Nephron progenitor cell (in vitro differentiated cells): ENCODE measurements at places on chromosomes 11 and 22.
A peak's percentile ranks its signal among the peaks of the same experiment; 100 is the strongest.

DNA sequence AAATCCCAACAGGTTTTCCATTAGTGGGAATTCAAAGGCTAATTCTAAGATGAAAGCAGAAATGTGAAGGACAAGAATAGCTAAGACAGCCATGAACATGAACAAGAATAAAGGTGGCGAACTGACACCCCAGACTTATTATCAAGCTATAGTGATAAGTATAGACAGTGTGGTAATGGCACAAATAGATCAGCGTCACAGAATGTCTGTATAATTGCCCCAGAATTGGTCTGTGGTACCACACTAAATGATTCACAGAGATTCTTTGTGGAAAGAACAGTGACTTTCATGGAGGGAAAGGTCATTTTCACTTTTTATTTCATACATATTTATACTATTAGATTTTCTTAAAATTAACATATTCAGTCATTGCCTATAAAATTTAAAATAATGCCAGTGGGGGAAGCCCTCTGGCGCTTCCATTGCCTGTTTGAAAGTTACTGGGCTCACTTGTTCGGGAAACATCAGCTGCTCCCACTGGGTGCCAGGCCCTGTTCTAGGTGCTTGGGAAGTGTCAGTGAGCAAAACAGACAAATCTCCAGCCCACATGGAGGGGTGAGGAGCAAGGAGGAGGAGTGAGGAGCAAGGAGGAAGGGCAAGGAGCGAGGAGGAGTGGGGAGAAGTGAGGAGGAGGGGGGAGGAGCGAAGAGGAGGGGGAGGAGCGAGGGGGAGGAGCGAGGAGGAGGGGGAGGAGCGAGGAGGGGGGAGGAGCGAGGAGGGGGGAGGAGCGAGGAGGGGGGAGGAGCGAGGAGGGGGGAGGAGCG lies 11.3 kb upstream of the NLRP6 start:
- DNase-seq: no peak
- H3K27ac ChIP-seq: no peak overlapping the region
- H3K27me3 ChIP-seq: peaks cover 18% of the 10 kb centered on the region
- H3K4me1 ChIP-seq: peaks cover 27% of the 10 kb centered on the region

- H3K36me3 ChIP-seq: no peaks in the 10 kb centered on the region
- H3K4me3 ChIP-seq: no peak overlapping the region
- H3K4me1 ChIP-seq: no peaks in the 10 kb centered on the region
- DNase-seq: no peak
- no peak overlapping the region for H3K27ac ChIP-seq
- H3K27me3 ChIP-seq: no peaks in the 10 kb centered on the region
Measured at GRCh38 chr22:17096071-17096470, 11.3 kb downstream of the IL17RA start.

- H3K27ac ChIP-seq: no peak overlapping the region
- DNase-seq: no peak
- peaks cover 9% of the 10 kb centered on the region for H3K36me3 ChIP-seq
- peaks cover 5% of the 10 kb centered on the region for H3K27me3 ChIP-seq
- H3K4me1 ChIP-seq: peaks cover 92% of the 10 kb centered on the region
- H3K4me3 ChIP-seq: no peak overlapping the region
Measured at GRCh38 chr11:114075344-114075610, 15.8 kb downstream of the ZBTB16 start.

DNA sequence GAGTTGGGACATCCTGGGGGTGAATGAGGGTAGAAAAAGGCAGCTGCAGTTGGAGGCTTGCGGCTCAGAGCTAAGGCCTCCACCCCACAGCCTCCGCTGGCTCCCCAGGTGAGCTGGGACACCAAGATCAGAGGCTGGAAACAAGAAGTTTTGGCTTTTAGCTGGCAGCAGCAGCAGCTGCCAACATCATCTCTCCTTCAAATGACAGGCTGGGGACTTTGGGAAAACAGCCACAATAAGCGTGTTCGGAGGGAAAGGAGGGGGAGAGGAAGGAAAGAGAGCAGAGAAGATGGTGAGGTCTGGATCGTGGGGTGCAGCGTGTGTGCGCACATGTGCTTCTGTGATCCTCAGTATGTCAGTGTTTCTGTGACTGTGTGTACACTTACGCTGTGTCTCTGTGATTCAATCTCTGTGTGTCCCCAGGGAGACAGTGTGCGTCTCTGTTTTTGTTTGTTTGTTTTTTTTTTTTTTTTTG lies 62.0 kb upstream of the RASD2 start:
- peaks cover 79% of the 10 kb centered on the region for H3K4me1 ChIP-seq
- peak overlapping the region; percentile 98 for H3K27ac ChIP-seq
- H3K36me3 ChIP-seq: no peaks in the 10 kb centered on the region

DNA sequence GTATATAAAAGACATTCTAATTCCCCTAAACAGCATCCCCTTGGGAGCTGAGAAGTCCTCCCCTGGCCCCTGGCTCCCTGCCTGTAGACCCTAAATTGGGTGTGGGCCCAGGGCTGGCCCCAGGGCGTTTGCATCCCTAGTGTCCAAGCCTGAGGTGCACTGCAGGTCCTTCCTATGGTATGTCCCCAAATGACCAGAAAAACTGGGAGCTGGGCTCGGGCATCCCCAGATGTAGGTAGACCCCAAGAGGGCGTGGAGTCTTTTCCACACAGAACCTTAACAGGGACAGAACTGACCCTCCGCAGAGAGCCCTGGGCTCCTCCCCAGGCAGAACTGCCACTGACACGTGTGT lies 782 bp upstream of the OSBPL5 start:
- peak overlapping the region; percentile 83 for H3K4me3 ChIP-seq
- H3K36me3 ChIP-seq: no peaks in the 10 kb centered on the region
- DNase-seq: no peak
- no peak overlapping the region for H3K27ac ChIP-seq
- H3K27me3 ChIP-seq: peaks cover 11% of the 10 kb centered on the region

- H3K4me1 ChIP-seq: peaks cover 36% of the 10 kb centered on the region
- no peak for DNase-seq
- H3K27ac ChIP-seq: no peak overlapping the region
- H3K36me3 ChIP-seq: no peaks in the 10 kb centered on the region
- no peak overlapping the region for H3K4me3 ChIP-seq
Measured at GRCh38 chr11:122755409-122755808, 82.9 kb upstream of the CRTAM start.

- no peak overlapping the region for H3K27ac ChIP-seq
- peaks cover 77% of the 10 kb centered on the region for H3K27me3 ChIP-seq
- peaks cover 18% of the 10 kb centered on the region for H3K4me1 ChIP-seq
- peaks cover 13% of the 10 kb centered on the region for H3K36me3 ChIP-seq
- no peak overlapping the region for H3K4me3 ChIP-seq
Measured at GRCh38 chr22:19716041-19716828, 1.9 kb downstream of the SEPTIN5 start.

DNA sequence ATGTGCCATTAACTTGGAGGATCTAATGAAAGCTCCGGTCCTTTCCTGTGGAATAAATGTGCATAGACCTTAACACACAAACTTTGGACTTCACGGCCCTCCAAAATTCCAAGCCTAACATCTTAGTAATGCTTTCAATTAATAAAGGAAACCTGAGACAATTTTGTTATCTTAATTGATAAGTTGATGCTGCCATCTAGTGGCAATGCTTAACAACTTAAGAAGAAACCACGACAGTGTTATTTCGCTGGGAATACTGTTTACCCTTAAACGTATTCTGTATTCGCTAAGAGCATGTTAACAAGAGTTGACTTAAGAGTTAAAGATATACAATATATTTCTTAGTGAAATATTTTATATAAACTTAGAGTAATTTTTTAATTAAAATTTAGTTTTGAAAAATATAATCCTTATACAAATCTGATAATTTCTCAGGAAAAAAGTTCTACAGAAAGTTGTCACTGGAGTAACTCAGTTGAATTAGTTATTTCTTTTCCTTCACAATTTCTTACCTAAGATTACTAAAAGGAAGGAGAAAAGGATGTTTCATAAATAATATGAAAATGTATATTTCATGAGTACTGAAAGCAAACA lies 35.0 kb upstream of the OR9G4 start:
- no peaks in the 10 kb centered on the region for H3K27me3 ChIP-seq
- H3K27ac ChIP-seq: no peak overlapping the region
- peak; percentile 3 for DNase-seq
- no peaks in the 10 kb centered on the region for H3K36me3 ChIP-seq

DNA sequence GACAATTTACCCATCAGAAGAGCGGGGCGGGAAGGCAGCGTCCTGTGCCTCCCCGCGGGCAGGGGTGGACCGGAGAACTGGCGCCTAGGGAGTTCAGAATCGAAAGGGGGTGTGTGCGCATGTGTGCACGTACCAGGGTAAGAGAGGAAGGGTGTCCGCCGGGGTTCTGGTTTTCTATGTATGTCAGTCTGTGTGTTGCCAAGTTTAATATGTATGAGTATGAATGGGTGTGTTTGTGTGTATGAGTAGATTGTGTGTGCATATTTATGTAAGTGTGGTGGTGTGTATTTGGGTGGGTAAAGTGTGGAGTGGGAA lies 2.0 kb downstream of the KCNC1 start:
- peaks cover 32% of the 10 kb centered on the region for H3K4me1 ChIP-seq
- peak overlapping the region; percentile 1 for H3K27ac ChIP-seq
- H3K27me3 ChIP-seq: peaks cover 61% of the 10 kb centered on the region
- DNase-seq: no peak

GRCh38 chr11:83467837-83468236 lies 181.7 kb upstream of the CCDC90B start:
- no peak overlapping the region for H3K4me3 ChIP-seq
- H3K27ac ChIP-seq: no peak overlapping the region
- H3K4me1 ChIP-seq: peaks cover 17% of the 10 kb centered on the region
- DNase-seq: no peak
- H3K36me3 ChIP-seq: no peaks in the 10 kb centered on the region

- no peak overlapping the region for H3K4me3 ChIP-seq
- H3K4me1 ChIP-seq: peaks cover 10% of the 10 kb centered on the region
- peak overlapping the region; percentile 81 for H3K27ac ChIP-seq
- DNase-seq: no peak
Measured at GRCh38 chr22:38734421-38735100, 21.2 kb downstream of the SUN2 start.
